ENCODE measurements at places on chromosomes 2 and 18. TPM values are rescaled to one million over a fixed set of nuclear protein-coding genes. Genes with fewer than 3 reads are reported as not detected.

Gene TYMS
- 16.2 TPM for total RNA-seq

Gene FAHD2A
- total RNA-seq: 31.4 TPM

Gene RAB31
- total RNA-seq: 20.3 TPM

Gene STON1
- 11.4 TPM for total RNA-seq

Gene LIPG
- 10.0 TPM for total RNA-seq

Gene DNAJC5G
- total RNA-seq: 1.3 TPM

Gene ASXL3
- 98.8 TPM for total RNA-seq

Gene VAMP8
- total RNA-seq: 1.6 TPM

Gene NRP2
- total RNA-seq: 46.0 TPM

Gene KRTCAP3
- not detected for total RNA-seq

Gene SKOR2
- 19.9 TPM for total RNA-seq

Gene METTL8
- 18.0 TPM for total RNA-seq

Gene GATA6
- 0.54 TPM for total RNA-seq

Gene ZNF385B
- total RNA-seq: 10.5 TPM

Gene SERPINB4
- not detected for total RNA-seq

Gene PXDN
- 39.7 TPM for total RNA-seq

Gene PROKR1
- 2.7 TPM for total RNA-seq

Gene GPBAR1
- 0.18 TPM for total RNA-seq

Gene PFN4
- 1.00 TPM for total RNA-seq

Gene TP53I3
- 10.2 TPM for total RNA-seq

Gene KCNJ13
- total RNA-seq: 0.82 TPM

Gene ANKRD62
- 0.18 TPM for total RNA-seq

Gene IHH
- total RNA-seq: not detected

Gene MC4R
- 0.54 TPM for total RNA-seq

Gene HAAO
- 2.7 TPM for total RNA-seq

Gene UGT1A3
- total RNA-seq: not detected

Gene AOX1
- 2.8 TPM for total RNA-seq

Gene MARCHF4
- total RNA-seq: 7.3 TPM

Gene DSG4
- not detected for total RNA-seq

Gene DHRS9
- total RNA-seq: 0.64 TPM

Gene TCF23
- not detected for total RNA-seq

Gene FKBP1B
- 25.1 TPM for total RNA-seq

Measured in cerebellum (tissue), 4 donors.